Fibroblast of skin of left biceps (primary cell): ENCODE measurements at places on chromosomes 2 and 18.

DNA sequence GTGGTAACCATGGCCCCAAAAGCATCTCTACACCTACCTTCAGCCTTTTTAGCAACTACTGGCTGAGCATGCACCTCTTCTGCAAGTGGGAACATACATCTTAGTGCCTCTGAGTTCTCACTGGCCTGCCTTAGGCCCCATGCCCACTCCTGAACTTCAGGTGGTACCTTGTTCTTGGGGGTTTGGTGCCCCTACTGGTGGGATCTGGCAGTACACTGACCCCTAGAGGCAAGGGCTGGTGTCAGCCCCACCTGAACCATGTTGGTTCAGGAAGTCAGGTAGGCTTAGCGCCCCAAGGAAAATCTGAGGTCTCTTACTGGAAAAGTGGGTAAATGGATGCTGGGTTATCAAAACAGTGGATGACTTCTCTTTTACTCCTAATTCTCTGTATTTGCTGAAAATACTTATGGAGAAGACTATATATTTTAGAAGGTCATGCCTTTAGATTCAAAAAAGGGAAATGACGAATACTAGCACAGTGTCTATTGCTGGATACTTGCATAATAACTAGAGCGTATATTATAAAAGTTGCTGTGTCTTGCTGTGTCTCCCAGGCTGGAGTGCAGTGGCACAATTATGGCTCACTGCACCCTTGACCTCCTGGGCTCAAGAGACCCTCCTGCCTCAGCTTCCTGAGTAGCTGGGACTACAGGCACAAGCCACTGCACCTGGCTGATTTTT is 84.6 kb downstream of the RAB31 start:
- no peak for DNase-seq

GRCh38 chr2:149488706-149489440 is 98.7 kb downstream of the MMADHC start:
- DNase-seq = no peak

GRCh38 chr18:11078491-11078890 is 70.9 kb downstream of the PIEZO2 start:
- peak; percentile 40 for DNase-seq

- DNase-seq = no peak
These were observed 4.9 kb downstream of the ALPK2 start for GRCh38 chr18:58624011-58624410.

GRCh38 chr2:61841286-61841685 is 12.6 kb downstream of the FAM161A start:
- no peak for DNase-seq

DNA sequence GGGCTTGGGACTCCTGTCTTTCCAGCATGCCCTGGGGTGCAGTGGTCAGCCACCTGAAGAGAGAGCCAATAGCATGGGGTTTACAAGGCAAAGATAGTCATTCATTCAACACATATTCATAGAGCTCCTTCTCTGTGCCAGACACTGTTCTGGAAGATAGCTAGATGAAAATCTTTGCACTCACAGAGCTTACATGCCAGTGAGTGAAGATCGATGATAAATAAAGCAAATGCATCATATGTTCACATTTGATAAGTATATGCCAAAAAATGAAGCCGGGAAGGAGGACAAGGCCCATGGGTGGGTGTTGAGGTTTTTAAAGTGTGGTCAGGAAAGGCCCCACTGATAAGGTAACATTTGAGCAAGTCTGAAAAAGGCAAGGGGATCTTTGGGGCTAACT is 130.8 kb upstream of the CDCA7 start:
- no peak for DNase-seq

- DNase-seq = no peak
These were observed 417 bp downstream of the IL1B start for GRCh38 chr2:112836163-112836560.

- no peak for DNase-seq
These were observed 151.4 kb downstream of the ETAA1 start for GRCh38 chr2:67548317-67549201.

GRCh38 chr2:118878531-118879149 is 31.2 kb upstream of the EN1 start:
- no peak for DNase-seq

DNA sequence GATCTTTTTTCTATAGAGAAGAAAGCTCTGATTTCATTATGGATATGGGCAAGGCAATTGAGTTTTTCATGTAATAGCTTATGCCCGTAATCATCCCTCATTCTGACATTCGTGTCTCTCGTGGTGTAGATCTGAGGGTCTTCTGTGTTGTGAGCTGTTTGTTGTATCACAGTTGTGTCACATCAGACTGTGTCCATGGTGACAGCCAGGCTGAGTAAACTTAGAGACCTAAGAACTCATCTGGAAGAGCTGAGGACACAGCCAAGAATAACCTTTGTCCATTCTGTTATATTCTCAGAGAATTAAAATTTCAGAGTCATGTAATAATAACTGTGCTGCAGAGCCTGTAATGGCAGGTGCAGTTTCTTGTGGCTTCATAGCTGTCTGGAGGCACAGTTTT is 116.5 kb downstream of the ATP9B start:
- DNase-seq = no peak

DNA sequence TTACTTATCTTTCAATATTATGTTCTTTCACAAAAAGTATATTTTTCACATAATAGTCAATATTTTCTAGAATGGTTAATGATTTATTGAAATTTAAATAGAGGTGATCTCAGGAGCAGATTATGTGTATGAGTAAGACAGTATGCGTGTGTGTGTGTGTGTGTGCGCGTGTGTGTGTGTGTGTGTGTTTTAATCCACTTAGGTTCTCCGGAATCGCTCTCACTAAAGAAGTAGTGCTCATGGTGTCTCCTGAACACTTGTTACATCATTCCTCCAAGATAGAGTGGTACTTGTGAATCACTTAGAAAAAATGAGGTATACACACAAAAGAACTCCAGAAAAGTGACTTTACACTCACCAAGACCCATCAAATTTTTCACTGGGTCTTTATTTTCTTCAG is 91.0 kb upstream of the KCNH7 start:
- DNase-seq = no peak

- DNase-seq = no peak
These were observed 562.9 kb downstream of the PIK3C3 start for GRCh38 chr18:42517896-42518295.

GRCh38 chr2:83584672-83585071 is 874.4 kb downstream of the SUCLG1 start:
- DNase-seq = peak; percentile 60

DNA sequence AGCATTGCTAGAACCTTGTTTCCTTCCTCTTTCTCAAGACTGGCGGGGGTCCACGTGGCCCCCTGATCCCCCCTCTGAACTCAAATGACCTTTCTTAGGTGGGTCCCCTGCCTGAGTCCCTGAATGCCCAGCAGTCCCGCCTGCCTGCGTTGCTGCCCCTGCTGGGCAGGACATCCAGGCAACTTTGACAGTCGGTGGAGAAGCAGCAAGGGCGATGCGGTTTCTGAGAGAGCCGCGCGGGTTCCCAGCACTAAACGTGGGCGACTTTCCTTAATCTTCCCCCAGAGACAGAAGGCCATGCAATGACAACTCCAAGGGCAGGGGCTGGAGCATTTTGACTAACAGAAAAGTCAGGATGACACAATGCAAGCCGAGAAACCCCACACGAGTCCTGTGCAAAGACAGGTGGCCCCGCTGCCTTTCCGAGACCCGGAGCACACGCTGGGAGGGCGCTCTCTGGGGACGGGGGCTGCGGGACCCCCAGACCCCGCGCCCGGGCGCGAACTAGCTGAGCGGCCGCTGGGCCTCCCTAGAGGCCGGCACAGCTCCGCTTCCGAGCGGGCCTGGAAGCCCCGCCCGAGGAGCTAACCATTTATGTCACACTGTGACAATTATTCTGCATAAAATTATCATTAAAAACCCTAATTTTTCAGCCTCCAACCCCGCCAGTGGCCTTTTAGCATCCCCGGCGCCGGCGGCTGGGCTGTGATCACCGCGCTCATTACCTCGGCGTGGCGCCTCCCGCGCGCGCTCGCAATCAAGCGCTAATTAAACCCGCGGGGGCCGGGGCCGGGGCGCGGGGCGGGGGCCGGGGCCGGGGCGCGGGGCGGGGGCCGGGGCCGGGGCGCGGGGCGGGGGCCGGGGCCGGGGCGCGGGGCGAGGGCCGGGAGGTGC is 27.4 kb downstream of the ASB18 start:
- no peak for DNase-seq

DNA sequence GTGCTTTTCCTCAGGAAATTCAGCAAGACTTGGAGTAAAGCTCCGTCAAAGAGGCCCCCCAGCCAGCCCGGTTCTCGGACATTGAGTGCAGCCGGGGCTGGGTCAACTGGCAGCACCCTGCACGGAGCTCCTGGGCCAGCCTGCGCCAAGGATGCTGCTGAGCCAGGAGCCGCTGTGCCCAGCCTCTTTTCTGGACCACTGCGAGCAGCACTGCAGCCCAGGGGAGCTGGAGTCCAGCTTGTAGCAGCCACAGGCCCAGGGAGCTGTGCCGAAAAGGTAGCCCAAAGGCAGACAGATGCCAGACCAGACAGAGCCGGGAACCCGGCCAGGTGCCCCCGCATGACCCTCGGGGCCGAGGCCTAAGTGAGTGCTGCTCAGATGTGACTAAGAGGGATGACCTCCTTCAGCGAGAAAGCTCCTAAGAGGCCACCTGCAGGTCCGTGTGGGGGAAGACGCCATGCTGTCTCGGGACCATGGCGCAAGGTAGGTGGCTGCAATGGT is 7.3 kb downstream of the CLHC1 start:
- DNase-seq = no peak

- no peak for DNase-seq
These were observed 102.8 kb downstream of the HIBCH start for GRCh38 chr2:190216829-190217228.

GRCh38 chr2:222802514-222803196 is 58.2 kb upstream of the ACSL3 start:
- DNase-seq = no peak

DNA sequence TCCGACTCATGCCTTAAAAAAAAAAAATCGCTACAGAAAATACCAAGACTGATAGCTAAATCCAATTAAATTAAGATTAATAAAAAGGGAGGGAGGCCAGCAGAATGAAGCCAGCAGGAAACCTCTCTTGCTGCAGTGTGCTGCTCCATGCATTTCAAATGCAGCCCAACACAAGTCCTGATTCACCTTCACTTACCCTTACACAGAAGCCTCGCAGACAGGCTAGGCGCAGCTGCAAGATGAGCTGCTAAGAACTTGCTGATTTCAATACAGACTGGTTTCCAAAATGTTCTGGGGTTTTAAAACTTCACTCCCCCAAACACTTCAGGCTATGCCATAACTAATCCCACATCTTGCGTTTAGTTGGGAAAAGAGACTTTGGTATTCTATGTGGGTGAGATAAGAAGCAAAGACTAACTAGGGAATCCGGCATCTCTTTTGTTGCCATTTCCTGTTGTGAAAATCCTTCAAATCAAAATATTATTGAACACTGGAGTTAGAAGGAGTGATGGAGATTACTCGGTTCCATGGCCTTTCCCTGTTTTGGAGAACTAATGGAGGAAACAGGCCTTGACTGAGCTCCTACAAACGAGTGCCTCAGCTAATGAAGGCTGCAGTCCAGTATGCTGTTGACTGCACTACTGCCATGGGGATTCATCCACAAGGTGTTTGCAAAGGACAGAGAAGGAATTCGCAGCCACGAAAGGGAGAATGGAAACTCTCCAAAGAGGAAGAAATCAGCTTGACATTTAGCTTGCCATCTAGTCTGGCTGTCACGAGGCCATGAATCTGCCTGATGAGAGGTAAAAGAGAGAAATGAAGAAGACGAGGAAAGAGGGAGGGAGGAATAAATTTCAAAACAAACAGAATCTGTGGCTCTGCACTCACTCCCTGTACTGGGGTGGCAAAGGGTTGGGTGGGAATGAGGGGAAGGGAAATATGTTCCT is 67.3 kb downstream of the CLHC1 start:
- DNase-seq = no peak

GRCh38 chr2:122101319-122101718 is 345.9 kb downstream of the TSN start:
- no peak for DNase-seq

DNA sequence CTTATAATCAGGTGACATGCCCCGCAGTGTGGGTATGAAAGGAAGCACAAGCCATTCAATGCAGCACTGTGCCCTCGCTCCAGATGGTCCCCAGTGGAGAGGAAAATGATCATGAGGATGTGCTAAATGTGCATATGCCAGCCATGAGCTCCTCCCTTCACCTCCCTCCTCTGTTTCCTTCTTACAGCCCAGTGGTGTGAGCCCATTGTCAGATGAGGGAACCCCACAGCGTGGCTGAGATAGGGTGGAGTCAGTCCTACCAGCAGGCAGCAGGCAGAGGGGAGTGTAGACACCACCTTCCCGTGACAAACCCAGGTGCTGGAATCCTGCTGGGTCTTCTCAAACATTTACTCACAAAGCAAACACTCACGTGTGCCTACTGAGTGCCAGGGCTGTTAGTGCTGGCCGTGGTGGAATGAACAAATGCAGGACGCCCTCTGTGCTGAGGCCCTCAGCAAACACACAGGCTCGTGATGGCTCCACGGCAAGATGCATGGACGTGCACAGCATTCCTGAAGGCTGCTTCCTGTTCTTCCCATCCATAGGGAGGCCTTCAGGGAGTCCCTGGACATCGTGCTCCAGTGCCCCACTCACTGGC is 181.7 kb upstream of the TPO start:
- DNase-seq = no peak

- DNase-seq = no peak
These were observed 33.9 kb downstream of the MAP4K4 start for GRCh38 chr2:101731221-101732054.

GRCh38 chr2:198767694-198768093 is 690.0 kb downstream of the SATB2 start:
- no peak for DNase-seq

DNA sequence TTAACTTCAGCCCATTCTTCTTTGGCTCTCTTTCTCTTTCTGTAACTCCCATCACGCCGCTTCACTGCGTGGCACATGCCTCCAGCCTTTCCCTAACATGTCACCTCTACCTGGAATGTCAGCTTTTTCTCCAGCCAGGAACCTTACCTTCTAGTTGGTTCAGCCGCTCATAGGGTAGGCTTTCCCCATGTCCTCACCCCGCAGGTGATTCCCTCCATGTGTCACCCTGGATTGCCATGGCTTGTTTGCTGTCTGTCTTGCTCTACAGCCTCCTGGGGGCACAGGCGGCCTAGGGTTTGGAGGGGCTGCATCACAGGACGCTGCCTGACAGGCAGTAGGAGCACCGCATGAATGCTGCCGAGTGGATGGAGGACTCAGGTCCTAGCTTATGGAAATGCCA is 39.2 kb downstream of the ARHGEF4 start:
- no peak for DNase-seq

DNA sequence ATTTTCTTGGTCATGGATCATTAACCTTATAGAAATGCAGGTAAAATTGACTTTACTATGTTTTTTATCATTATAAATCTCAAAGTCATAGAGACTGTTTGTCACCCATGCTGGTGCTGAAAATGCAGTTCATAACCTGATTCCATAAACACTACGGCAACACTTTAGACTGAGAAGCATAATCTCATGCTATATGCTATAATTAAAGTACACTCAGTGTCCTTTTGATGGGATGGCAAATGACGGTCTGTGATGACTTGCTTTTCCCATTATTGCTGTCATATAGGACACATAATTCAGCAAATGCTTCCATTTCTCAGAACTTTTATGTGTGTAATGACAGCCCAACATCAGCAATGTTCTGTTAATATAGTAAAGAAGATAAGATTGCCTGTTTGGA is 162.9 kb downstream of the CD226 start:
- no peak for DNase-seq
